Activated naive CD4-positive, alpha-beta T cell treated with anti-CD3 and anti-CD28 coated beads for 36 hours (primary cell): ENCODE measurements at places on chromosomes 11 and 22. TPM values are rescaled to one million over a fixed set of nuclear protein-coding genes. Genes with fewer than 3 reads are reported as not detected.
A peak's percentile ranks its signal among the peaks of the same experiment; 100 is the strongest.

LAMTOR1 gene
- 39.1 TPM for total RNA-seq

RAG2 gene
- not detected for total RNA-seq

SLC22A25 gene
- not detected for total RNA-seq

- peak; percentile 70 for DNase-seq
These were observed 16.6 kb downstream of the OR8A1 start for GRCh38 chr11:124586238-124586860.

GRCh38 chr22:20238536-20238900, 29.6 kb downstream of the RTN4R start:
- peak; percentile 81 for DNase-seq

DNA sequence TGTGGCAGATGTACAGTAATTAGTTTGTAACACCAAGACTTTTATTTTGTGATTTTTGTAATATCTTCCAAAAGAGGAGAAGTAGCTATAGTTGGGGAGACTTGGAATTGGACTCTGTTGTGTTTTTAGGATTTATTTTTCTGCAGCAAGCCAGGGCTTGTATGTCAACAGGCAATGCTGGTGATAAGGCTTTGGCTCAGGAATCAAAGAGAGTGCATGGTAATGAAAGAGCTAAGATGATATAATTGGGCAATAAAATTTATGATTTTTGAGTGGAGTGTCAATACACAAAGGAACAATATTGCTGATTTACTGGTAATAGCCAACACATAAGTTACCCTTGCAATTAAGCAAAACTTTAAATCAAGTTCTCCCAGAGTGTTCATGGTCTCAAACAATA, 452.9 kb downstream of the TMEM135 start:
- DNase-seq = no peak

- no peak for DNase-seq
These were observed 1078.0 kb downstream of the NTM start for GRCh38 chr11:132448334-132448995.

DNA sequence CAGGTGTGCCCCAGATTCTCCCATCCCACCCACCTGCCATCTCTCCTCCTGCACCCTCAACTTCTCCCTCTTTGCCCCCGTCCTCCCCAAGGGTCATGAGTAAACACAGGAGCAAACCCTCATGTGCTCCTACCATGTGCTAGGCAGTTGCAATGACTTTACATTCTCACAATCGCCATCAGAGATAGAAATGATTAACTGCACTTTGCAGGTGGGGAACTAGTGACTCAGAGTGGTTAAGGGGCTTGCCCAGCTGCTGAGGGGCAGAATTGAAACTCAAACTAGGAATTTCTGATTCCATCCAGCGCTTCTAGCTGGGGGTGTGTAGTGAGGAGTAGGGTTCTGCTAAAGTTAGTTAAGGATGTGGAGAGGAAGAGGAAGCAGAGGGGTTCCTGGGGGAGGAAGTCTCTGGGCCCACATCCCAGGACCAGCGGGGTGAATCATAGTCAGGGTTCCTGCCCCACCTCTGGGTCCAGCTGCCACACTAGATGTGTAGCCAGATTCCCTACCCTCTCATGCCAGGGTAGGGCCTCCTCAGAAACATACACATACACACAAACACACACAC, 16.0 kb upstream of the PRG2 start:
- peak; percentile 75 for DNase-seq

DNA sequence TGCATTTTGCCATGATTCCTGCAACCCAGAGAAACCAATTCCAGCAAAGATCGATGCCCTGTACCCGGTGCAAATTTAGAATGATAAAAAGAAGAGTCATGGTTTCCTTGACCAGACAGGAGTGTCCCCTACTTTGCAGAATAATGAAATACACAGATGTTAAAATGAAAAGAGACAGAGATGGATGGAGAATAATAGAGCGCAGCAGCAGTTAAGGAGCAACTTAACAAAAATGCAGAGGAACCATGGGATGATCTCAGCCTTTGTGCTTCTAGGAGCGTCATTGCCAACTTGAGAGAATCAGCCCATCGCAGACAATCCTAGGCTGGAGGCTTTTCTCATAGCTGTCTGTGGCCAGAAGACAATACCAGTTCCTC, 127.1 kb downstream of the LDLRAD3 start:
- no peak for DNase-seq

DNA sequence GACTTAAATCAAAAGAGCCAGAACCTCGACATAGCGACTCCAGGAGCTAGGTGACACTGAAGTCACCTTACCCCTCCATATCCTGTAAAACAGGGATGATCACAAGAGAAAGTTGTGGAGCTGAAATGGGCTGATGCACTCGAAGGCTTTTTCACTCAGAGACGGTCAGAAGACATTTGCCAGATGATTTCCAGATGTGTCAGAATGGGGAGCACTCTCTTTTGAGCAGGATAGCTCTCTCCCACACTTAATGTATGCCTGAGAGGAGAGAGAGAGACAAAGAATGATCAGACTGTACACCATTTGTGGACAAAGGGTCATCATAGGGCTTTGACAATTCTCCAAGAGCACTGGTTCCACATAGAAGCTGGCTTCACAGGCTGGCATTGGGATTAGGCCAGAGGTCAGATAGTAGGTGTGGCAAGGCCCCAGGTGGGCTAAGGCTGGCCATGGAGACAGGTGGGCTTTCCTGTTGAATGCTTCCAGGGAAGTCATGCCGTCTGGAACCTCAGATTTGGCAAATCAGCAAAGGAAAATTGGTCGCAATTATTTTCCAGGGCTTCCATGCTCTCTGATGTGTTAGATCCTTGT, 42.3 kb upstream of the ETS1 start:
- DNase-seq = no peak
